Stromal cell of bone marrow (primary cell): ENCODE measurements at places on chromosomes 13 and 19.

GRCh38 chr13:27774169-27774568, 18.1 kb upstream of the GSX1 start:
- DNase-seq, result no peak

- no peak for DNase-seq
Measured at GRCh38 chr13:94731028-94731427, 18.7 kb upstream of the SOX21 start.

DNA sequence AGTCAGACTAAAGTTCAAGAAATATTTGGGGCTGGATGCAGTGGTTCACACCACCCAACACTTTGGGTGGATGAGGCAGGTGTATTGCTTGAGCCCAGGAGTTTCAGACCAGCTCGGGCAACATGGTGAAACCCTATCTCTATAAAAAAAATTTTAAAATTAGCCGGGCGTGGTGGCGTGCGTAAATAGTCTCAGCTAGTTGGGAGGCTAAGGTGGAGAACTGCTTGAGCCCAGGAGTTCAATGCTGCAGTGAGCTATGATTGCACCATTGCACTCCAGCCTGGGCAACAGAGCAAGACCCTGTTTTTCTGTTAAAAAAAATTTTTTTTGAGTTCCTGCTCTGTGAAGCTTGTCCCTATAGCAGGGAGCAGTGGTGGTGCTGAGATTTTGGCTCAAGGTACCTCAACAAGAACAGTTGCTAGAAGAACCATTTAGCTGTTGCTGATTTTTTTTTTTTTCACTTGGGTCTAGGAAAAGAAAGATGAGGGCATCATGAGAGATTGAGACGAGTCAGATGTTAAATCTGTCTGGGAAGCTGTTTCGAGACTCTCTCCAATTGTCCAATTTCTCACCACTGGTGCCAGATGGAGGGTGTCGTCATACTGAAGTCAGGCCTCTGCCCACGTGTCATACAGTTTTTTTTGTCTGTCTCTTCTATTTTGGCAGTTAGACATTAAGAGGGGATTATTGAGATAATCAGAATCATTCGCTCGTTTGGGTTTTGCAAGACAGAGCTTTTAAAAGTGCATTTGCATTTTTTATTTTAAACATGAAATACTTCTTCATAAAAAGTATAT, 3.7 kb downstream of the SLC25A42 start:
- no peak for DNase-seq

- DNase-seq, result peak; percentile 82
Measured at GRCh38 chr19:14078411-14078810, 5.8 kb downstream of the MISP3 start.

DNA sequence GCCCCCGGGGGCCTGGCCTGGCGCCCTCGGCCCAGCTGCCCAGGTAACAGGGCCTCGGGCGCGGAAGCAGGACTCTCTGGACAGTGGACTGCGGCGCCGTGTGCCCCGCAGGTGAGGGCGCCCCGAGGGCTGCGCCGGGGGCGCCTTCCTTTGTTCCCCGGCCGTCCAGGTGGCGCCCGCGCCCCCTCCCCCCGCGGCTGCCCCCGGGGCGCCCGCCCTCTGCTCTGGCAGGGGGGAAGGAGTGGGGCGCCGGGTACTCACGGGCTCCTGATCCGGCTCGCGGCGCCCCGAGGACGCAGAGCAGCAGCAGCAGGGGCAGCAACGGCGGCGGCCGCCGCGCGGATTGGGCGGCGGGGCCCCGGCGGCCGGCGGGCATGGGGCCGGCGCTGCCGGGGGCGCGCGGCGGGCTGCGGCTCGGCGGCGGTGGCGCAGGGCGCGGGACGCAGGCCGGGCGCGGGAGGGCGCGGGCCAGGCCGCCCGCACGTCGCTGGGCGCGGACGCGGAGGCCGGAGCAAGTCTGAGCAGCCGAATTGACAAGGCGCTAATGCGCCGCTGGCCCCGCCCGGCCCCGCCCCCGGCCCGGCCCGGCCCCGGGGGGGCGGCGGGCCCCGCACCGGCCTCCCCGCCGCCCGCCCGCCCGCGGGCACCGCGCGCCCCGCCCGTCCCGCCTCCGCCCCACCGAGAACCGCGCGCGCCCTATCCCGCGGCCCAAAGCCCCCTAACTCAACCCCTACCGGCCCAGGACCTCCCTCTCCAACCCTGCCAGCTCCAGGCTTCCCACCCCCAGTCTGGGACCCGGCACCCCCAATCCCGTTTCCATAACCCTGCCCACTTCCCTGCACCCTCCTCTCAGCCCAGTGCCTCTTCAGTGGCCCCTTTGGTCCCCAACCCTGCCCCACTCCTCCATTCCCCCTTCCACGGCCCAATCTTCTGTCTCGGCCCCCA, at the start of gene CRLF1:
CRLF1 (minus strand) TSS at position 519 of the 945 bp plus-strand sequence; CDS start at position 376, 143 bp downstream.
- DNase-seq, result no peak

DNA sequence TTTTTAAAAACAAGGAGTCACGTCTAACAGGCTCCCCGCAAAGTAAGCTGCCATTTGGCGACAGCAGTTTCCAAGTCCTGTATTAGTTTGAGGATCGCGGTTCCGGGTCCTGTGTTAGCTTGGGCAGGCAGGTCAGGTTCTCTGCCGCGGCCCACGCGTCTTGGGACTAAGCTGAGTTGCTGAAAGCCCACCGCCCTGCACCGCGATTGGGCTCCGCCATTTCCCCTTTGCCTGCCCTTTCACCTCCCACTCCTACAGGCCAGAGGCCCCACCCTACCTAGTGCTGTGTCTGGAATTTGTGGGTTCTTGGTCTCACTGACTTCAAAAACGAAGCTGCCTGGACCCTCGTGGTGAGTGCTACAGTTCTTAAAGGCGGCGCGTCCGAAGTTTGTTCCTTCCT, 6.8 kb downstream of the PARP4 start:
- DNase-seq, result no peak

- DNase-seq, result no peak
Measured at GRCh38 chr13:114077099-114077932, 55.1 kb downstream of the RASA3 start.

GRCh38 chr13:100130092-100130491, 41.2 kb downstream of the PCCA start:
- DNase-seq, result peak; percentile 54

DNA sequence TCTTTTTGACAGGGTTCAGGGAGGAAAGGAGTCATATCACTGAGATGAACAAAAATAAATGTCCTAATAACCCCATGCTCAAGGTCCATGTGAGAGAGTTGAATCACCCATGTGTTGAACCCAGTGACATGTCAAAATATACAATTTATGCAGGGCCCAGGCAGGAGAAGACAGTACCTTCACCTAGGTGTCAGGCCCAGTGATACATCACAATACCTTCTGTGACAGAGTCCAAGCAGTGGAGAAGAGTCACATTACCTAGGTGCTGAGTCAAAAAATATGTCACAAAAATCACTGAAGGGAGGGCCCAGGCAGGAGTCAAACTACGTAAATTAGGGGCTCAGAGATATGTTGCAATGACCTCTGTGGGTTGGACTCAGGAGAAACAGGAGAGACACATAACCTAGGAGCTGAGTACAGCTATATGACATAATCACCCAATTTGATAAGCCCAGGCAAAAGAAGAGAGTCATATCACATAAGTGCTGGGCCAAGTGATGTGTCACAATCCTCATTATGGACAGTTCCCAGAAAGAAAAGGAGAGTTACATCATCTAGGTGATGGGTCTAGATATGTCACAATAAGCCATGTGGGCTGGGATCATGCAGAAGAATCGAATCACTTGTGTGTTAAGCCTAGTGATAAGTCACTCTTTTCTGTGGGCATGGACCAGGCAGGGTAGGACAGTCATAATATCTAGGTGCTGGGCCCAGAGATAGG, 13.8 kb upstream of the ZNF724 start:
- DNase-seq, result no peak

- DNase-seq, result no peak
Measured at GRCh38 chr13:109569958-109570711, 216.2 kb downstream of the IRS2 start.

DNA sequence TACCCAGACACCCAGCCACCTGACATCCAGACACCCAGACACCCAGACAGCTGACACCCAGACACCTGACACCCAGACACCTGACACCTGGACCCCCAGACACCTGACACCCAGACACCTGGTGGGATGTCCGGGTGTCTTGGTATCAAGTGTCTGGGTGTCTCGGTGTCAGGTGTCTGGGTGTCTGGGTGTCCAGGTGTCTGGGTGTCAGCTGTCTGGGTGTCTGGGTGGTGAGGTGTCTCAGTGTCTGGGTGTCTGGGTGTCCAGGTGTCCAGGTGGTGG, 18.6 kb downstream of the C19orf12 start:
- no peak for DNase-seq

- DNase-seq, result peak; percentile 84
Measured at GRCh38 chr13:108463340-108463739, 166.1 kb upstream of the MYO16 start.

DNA sequence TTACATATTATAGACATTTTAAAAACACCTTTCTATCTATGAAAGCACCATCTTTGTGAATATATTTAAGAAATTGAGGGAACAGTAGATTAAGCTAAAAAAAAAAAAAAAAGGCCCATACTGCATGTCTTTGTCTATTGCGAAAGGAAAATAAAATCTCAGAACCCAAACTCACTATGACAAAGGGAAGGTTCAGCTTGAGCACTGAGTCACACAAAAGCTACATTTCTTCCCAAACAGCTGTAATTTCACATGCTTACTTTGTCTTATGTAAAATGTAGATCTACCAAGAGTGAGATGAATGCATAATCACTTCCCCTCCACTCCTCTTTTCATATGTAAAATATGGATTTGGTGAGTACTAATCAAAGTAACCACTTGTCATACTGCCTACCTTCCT, 640.1 kb upstream of the KLF12 start:
- peak; percentile 61 for DNase-seq

- DNase-seq, result no peak
Measured at GRCh38 chr13:114067886-114068651, 64.4 kb downstream of the RASA3 start.

- DNase-seq, result no peak
Measured at GRCh38 chr19:411723-412355, 2.9 kb upstream of the C2CD4C start.

DNA sequence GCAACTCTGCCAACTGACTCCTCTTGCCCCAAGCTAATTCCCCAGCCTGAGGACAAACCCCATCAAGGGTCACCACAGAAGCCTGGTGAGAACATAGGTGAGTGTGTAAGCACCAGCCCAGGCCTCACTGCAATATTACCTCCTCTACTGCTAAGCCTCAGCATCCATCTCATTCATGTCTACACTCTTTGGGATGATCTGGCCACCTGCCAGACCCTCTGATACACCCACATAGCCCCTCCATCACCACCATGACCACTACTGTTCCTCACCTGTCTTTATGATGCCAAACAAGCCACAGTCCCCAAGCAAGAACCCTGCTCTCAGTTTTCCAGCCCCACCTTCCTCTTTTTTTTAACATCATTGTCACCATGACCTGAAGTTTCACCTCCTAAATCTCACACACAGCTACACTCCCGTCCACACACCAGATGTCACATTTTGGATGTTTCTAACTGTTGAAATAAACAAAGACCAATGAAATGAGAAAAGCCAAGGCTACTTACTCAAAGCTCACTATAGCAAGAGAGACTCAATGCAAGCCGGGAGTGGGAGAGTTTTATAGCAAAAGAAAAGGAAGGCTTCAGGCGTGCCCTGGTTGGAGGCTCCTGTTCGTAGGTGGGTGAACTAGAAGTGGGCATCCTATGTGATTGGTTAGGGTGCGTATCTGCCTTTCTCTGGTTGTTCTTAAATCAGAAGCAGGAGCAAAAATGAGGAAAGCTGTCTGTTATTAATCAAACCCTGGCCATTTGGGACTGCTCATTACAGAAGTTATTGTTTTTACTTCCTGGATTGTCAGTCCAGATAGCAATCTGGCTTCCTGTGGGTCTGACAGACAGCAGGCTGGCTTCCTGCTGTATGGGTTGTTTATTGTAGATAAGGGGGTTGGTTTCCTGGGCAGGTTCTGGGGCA, 2.0 kb downstream of the ZNF792 start:
- no peak for DNase-seq
